ENCODE measurements at places on chromosomes 3 and 15.

GRCh38 chr15:94119298-94119811, 112.0 kb upstream of the MCTP2 start:
- DNase-seq: peak; percentile 43

GRCh38 chr15:100934726-100935125, 15.6 kb downstream of the LRRK1 start:
- no peak for DNase-seq

DNA sequence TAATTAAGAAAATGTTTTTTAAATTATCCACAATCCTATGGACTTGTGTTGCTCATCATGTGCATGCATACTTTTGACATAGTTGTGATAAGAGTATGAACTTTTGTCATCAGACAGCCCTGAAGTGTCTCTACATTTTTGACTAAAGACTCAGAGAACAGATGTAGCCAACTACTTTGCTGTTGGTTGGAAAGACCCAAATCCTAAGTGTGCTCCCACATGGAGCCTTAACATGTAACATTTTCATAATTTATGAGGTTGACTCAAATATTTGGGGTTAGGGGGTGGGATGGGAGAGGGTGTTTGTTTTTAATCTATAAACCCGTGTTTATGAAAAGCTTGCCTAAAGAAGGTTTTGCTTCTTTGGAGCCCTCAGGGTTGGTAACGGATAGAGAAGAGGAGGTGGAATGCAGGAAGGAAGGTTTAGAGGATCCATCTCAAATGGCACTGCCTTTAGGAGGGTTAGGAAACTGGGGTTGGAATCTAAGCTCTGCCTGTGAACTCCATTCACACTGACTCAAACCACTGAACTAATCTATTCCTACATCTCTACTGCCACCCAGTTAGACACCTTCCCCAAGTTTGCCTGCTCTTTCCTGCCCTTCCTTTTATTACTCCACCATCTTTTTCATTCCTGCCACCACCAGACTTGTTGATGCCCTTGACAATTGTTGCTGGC, 3.7 kb downstream of the BOC start:
- no peak for DNase-seq

DNA sequence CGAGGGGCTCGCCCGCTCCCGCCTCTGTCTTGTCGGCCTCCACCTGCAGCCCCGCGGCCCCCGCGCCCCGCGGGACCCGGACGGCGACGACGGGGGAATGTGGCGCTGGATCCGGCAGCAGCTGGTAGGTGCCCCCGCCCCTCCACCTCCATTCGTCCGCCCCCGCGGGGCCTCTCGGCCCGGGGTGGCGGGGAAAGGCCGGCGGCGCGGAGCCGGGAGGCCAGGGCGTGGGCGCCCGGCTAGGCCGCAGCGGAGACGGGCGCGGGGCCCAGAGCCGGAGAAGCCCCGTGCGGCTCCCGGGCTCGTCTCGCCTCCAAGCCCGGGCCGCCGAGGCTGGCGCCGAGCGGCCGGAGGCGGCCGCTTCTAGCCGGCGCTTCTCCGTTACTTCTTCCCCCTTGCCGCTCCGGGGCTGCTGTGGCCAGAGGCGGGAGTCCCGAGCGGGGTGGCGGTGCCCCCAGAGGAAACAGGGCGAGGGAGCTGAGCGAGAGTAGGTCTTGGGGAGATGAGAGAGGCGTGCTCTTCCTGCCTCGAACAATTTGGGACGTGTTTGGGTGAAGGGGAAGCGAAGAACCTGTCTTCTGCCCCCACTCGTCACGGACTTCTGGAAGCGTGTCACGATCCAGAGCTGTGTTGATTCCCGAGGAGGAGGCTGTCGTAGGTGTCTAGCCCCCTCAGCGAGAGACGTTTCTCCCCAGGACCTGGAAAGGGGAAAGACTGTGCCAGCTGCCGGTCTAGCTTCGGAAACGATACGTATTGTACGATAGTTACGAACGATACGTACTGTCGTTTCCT, 555 bp downstream of the ATP11B start:
- DNase-seq: peak; percentile 22

DNA sequence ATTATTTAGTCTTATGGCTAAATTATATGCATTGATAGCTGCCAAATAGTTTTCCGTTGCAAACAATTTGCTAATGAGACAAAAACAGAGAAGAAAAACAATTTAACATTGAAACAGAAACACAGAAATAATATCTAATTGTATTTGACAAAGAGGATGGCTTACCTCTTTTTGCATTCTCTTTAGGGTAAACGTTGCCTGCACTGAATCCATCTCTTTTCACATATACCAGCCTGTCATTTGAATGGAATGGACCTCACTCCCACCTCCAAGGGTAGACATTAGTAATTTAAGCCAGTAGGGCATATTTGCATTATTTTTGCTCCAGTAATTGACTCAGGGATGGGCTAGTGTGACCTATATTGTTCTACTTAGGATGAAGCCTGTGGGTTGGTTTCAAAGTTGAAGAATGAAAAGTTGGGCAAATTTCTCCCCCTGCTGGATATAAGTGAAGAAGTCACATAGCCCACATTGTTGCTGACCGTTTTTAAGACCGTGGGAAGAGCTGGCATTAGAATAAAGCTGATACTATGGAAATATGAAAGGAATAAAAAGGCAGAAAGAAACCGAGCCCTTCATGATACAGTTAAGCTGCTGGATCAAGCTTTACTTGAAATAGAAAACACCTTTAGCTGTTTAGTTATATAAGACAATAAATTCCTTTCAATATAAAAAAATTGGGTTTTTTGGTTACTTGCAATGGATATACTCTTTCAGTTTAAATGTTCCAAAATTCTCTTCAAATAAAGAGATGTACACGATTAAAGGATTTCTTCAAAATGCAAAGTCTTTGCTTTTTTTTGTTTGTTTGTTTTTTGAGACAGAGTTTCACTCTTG, 26.9 kb downstream of the PIERCE2 start:
- DNase-seq: peak; percentile 9

- no peak for DNase-seq
Observed at GRCh38 chr15:89111352-89111751, 23.1 kb downstream of the ABHD2 start.

- DNase-seq: peak; percentile 5
Observed at GRCh38 chr3:34683851-34684250, 885.4 kb downstream of the PDCD6IP start.

GRCh38 chr3:23252122-23252521, 49.0 kb downstream of the UBE2E2 start:
- no peak for DNase-seq

DNA sequence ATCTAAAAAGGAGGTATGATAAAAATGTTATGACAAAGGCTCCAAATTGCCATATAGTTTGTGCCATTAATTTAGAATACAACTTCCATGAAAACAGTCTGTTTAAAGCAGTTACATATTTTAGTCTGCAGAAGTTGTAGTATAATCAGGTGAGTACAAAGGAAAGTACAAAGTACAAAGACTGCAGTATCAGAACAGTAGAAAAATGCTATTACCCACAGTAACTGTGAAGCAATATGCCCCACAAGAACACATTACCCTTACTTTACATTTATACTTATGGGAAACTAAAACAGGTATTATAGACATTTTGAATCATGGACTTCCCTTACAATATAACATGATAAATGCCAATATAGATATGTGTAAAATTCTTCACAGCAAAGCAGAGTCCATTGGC, 398.5 kb downstream of the ERC2 start:
- DNase-seq: no peak

DNA sequence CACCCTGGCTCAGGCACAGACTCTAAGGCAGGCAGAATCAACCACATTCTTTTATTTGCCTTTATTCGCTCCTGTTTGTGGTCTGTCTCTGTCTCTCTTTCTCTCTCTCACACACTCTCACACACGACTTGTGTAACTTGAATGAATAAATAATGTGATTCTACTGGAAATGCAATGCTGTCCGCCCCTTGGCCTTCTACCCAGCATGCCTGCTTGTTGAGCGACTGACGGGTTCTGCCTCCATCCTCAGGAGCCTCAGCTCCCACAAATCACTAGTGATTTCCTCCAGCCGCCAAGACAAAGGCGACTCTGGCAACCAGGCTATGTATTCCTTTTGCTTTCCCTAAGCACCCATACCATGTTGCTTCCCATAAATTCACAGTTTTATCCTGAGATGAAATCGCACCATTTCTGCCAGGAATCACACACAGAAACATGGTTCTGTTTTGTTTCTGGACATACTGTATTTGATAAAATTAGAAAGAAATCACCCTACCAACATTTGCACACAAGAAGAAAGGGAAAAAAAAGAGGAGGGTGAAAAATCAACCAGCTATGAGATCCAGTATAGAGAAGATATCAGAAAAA, 460.8 kb downstream of the MAGI1 start:
- DNase-seq: no peak

- no peak for DNase-seq
Observed at GRCh38 chr3:123499322-123499721, 50.4 kb upstream of the ADCY5 start.

DNA sequence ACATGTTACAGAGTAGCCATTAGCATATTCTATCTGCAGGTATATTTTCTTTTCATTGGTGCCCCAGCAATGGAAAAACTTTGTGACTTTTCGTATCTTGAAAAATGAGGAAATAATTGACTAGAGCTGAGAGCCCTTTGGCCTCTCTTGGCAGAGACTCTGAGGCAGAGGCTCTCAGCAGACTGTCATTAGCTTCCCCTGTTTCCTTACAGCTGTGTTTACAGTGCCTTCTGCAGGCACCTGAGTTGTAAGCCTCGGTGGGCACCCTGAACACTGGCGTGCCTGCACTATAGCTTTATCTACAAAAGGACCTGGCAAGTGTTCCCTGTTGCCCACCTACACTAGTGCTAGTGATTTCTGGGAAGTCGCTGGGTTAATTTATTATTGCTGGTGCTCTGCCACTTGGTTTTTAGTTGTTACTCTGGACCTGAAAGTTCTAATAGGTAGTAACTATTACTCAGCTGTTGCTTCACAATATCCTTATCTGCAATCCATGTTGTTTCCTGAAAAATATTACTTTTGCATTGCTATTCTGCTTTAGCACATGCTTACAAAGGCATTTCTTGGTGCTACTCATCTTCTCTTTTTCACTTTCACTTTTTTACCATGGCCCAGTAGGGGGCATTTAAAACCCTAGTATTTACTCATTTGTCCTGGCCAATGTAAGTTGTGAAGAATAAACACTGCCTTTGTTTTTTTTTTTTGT, 7.8 kb upstream of the GPR171 start:
- DNase-seq: no peak

- no peak for DNase-seq
Observed at GRCh38 chr15:60406513-60407414, 9.0 kb upstream of the ANXA2 start.

- DNase-seq: peak; percentile 38
Observed at GRCh38 chr3:118628704-118629341, 405.8 kb downstream of the IGSF11 start.

GRCh38 chr15:31905054-31905453, 125.3 kb upstream of the CHRNA7 start:
- no peak for DNase-seq

DNA sequence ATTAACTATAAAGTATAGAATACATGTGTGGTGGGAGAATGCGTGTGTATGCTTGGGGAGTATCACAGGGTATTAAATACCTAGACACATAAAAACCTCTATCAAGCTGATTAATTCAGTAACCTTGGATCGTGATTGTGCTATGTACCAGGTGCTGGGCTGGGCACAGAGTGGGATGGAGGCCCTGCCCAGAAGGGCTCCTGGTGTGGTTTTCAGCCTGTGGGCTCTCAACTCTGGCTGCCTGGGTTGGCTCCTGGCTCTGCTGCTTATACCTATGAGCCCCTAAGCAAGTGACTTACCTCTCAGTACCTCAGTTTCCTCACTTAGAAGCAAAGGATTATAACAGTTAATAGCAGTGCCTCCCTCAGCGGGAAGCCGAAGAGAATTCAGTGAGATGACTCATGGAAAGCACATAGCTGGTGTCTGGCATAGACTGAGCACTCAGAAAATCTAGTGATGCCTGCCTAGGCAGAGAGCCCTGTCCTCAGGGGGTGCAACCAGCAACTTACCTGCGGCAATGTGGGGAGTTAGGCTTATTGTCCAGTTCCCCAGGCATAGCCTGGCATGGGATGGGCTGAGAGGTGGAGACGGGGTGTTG, 90.6 kb upstream of the MYZAP start:
- no peak for DNase-seq

DNA sequence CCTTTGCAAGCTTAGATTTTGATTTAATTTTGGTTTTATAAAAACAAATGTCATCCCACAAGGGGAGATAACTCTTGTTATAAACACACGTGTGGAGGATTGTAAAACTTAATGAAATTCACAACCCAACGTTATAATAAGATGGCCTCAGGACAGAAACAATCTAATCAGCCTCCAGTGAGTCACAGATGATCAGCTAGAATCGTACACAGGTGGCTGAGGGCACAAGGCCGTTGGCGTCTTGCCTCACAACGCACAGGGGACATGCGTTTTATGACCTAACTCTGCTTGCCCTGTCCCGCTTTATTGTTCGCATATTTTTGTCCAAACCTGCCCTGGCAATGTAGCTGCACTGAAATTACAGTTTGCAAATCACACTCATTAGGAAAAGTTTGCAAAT, 121.9 kb upstream of the PDZRN3 start:
- DNase-seq: no peak

DNA sequence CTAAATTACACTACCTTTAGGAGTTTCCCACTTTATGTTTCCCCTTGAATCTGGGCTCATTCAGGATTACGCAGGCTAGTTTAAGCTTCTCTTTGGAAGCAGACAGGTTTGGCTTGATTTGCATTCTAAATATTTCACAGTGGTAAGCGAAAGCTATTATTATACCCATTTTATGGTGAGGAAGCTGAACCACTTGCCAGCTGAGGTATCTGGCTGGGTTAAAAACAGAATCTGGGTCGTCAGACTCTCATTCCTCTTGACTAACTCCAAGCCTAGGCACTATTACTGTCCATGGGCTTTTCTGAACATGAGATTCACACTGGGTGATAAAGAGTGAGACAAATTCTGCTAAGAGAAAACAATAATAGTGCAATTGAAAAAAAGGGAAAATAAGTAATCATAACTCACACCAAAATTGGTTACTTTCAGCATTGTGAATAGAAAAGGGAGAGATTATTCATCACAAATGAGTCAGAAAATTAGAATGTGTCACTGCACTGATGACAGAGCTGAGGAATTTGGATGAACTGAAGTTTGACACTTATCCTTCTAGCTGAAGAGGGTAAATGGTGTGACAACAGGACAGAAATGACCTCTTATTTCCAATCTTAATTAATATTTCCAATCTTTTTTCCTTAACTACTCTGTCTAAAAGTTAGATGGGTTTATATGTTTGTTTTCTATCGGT, 211.3 kb downstream of the TIGIT start:
- DNase-seq: no peak

All from forelimb muscle (tissue), 1 donor.